ENCODE measurements at places on chromosomes 12 and 14.

DNA sequence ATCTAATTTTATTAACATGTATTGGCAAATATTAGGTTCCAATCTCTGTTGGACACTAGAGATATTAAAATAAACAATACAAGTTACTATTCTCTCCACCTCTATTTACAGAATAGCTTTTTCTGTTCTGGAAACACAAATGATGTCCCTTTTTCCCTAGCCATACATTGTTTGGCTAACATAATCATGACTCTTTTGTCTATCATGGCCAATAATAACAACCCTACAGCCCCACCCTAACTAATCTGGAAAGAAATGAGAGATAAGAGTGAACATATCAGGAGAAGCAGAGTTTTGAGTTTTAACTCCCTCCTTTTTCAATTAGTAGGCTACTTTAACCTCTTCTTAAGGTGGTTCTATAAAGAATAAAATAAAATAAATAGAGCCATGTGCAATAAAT lies 40.2 kb downstream of the RASSF9 start:
- no peak for DNase-seq

- no peak for DNase-seq
Observed at GRCh38 chr12:130354407-130354806, 16.7 kb downstream of the PIWIL1 start.

- no peak for DNase-seq
Observed at GRCh38 chr12:11794751-11795150, 145.3 kb downstream of the ETV6 start.

GRCh38 chr14:51816031-51816430 lies 44.4 kb upstream of the GNG2 start:
- DNase-seq = no peak

DNA sequence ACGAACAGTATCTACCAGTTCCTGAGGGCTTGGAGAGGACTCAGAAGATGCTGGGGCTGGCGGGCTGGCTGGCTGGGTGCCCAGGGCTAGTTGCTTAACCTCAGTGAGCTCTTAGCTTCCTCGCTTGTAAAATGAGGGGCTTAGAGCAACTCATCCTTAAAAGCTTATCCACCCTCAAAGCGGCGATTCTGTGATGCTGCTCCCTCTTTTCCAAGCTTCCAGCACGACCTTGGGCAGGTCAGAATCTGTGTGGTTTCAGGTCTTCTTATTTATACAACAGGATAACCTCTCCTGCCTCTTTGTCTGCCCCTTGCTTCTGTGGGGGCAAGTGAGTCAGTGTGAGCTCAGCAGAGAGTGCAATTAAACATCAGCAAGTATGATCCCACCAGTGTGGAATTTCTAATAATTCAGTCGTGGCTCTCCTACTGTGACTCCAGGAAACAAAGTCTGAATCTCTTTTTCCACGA lies 281.8 kb downstream of the KSR2 start:
- DNase-seq = peak; percentile 53

- DNase-seq = no peak
Observed at GRCh38 chr14:32980902-32981501, 42.3 kb downstream of the NPAS3 start.

DNA sequence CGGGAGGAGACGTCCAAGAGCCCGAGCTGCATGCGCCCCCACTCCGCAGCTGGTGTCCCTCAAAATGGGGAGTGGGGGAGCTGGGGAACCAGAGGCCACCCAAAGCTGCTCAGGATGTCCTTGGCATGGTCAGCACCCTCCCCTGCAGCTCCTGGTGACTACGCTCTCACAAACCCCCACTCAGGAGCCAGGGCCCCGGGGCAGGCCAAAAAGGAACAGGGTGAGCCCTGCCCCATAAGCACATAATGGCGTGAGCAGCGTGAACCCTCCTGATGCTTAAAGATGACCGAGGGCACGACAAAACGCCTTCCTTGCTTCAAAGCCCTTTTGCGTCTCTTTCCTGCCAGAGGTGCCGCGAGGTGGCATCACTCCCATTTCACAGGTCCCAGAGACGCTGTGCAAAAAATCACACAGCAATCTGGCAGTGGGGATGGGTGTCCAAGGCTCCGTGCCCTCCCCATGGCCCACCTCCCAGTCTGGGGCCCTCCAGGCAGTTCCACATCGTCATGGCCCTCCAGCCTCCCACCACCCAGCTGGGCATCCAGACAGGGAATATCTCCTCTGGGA lies 13.5 kb downstream of the NCOR2 start:
- no peak for DNase-seq

DNA sequence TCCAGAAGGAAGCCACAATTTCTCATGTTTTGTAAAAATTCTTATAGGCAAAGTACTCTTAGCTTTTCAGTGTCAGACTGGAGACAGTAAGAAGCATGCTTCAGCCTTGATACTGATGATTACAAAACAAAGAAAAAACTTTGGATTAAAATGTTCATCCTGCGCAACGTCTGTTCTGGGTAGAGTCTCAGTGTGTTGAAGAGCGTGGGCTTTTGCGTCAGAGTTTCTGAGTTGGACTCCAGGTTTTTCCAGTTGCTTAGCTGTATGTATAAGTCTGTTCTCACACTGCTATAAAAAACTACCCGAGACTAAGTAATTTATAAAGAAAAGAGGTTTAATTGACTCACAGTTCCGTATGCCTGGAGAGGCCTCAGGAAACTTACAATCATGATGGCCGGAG lies 508.1 kb downstream of the DIO2 start:
- DNase-seq = no peak

DNA sequence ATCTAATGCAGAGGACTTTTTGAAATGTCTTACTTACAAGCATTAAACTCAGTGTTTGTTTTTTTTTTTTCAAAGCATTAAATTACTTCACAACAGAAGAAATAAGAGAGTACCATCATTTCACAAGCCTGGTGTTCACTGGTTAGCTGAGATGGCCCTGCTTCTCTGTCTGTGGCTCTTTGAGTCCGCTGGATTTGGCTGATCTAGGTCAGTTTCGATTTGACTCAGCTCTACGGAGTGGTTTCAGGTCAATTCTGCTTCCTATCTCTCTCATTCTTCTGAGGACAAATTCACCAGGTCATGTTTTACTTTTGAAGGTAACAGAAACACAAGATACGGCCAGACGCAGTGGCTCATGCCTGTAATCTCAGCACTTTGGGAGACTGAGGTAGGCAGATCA lies 1066.1 kb downstream of the FLRT2 start:
- no peak for DNase-seq

GRCh38 chr12:120642826-120643225 lies 2.4 kb downstream of the CABP1 start:
- no peak for DNase-seq

DNA sequence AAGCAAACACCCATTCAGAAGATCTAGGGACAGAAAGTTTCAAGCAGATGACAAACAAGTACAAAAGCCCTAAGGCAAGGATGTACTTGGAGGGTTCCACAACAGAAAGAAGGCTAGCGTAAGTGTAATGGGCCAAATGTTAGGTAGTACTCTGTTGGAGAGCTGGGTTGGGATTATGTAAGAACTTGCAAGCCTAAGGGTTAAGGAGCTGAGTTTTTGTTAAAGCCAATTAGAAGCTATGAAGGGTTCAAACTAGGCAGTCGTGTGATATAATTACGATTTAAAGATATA lies 41.4 kb downstream of the HECTD1 start:
- DNase-seq = no peak

DNA sequence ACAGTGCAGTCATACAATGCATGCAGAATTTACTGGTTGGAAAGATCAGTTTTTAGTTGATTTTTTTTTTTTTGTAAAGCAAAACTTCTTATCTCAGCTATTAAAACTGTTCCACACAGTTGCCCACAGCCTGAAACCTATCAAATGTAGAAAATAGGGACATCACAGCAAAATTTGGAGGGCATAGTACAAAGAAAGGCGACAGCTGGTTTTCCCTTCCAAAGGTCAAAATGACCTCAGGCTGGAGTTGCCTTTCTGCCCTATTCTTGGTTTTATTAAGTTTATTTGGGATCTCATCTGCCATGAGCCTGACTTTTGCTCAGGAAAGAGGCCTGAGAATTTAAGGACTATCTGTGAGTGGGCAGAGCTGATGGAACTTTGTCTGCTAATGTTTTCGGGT lies 28.5 kb downstream of the NOPCHAP1 start:
- DNase-seq = no peak

GRCh38 chr14:73768107-73768506 lies 53.9 kb upstream of the PNMA1 start:
- no peak for DNase-seq

GRCh38 chr12:5259523-5259922 lies 172.4 kb upstream of the NTF3 start:
- DNase-seq = peak; percentile 34

DNA sequence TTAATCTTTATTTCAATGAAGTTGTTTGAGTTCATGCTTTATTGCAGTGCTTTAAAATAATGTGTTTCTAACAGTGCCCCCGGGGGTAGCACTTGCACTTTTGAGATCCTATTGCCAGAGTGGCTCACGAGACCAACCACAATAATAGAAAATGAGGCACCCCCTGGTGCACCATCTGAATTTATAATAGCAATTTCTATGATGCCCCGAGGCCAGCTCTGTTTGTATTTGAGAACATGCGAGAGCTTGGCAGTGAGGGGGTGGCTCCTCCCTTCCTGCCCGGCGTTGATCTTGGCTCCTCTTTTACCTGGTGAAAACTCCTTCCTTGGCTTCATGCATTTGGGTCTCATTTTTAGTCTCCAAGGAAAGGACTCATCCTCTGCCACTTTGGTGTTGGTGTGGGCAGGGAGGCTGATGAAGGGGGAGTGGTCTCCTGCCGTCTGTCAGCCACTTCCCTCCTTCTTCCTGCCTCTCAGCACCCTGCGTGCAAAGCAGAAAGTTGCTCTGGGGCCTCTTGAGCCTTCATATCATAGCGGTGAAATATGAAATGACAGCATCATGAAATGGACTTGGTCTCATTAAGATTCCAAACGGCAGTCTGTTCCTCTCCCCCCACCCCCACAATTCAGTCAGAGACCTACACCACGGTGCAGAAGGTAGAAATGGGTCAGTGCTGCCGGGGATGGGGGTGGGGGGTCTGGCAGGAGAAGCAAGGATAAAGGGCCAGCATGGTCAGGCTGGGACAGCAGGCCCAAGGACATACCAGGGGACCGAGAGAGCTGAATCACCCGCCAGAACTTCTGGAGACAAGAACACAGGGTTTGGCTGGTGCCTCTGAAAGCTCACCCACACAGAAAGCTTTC lies 17.7 kb upstream of the NRXN3 start:
- no peak for DNase-seq

DNA sequence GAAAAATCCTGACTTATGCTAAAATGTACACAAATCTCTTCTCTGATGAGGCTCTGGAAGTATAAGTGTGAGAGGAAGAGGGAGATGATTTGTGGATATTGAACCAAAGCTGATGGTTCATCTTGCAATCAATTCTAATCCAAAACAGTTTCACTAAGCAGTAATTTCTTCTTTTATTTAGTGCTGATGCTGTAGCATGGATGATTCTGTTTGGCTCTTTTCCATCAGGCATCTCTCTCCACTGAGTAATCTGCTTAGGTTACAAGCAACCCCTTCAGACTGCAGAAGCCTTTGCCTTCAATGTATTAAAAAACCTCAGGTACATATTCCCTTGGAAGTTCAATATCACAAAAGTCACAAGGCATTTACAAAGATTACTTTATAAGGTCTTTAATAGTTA lies 159.1 kb upstream of the CCDC198 start:
- DNase-seq = no peak

DNA sequence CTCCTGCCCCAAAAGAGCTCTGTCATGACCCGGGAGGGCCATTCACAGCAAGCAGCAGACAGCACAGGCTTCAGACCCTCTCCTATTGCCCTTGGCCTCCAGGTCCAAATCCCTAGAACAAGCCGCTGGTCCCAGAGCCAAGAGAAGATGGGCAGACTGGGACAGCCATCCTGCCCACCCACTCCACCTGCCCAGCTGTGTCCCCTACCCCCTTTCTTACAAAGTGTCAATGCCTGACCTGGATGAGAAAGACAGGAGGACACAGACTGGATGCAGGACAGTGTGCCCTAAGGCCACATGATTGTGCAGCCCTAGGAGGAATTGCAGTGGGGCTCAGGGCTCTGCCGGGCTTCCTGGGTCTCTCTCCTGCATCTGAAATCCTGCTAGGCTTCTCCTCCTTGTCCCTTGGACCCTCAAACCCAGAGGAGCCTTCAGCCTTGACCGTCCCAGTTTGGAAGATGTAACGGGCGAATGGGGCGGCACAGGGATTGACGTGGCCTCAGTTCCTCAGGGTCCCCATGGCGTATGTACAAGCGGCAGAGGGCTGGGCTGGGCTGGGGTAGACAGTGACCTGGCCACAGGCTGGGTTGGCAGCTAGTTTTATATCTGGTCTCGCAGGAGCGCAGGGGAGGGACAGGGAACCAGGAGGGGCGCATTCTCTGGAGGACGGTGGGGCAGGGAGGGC lies 27.1 kb upstream of the BCDIN3D start:
- DNase-seq = no peak

DNA sequence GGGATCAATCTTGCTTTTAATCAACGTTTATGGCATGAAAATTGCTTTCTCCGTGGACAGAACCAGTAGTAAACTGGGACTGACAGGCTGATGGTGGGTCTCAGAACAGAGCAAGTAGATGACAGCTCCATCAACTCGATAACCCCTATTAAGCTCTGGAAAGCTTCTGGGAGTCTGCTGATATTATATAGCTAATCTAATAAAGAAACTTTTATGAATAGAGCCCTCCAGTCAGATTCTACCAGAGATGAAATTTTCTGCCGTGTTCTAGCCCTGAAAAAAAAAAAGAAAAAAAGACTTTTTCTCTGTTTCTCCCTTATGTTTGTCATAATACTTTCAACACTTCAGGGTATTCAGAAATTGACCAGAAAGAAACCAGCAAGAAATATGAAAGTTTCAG lies 171.6 kb downstream of the APAF1 start:
- DNase-seq = no peak

DNA sequence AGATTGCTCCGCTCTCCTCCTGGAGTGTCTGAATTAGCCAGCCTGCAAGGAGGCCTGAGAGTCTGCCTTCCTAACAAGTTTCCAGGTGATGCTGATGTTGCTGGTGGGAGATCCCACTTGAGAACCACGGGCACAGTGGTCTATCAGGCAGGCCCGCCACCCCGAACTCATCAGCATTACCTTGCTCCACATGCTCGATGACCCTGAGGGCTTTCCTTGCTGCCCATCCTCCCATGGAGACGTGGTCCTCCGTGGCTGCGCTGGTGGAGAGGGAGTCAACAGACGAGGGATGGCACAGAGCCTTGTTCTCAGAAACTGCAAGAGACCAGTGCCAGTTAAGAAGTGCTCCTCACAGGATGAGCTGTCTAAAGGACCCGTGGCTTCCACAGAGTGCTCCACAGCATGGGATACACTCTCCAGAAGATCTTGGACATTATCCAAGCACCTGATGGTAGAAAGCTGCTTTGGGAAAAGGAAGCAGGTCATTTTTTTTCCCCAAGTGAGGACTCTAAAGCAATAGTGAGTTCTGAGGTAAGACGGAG lies 18.3 kb downstream of the HAL start:
- DNase-seq = no peak

- no peak for DNase-seq
Observed at GRCh38 chr12:19373586-19373985, 65.7 kb upstream of the AEBP2 start.
